ENCODE measurements at places on chromosomes 3 and 15.

- DNase-seq = no peak
These were observed 57.3 kb downstream of the ROBO2 start for GRCh38 chr3:77096966-77097890.

GRCh38 chr3:72032441-72033135 is 247.6 kb upstream of the PROK2 start:
- DNase-seq = peak; percentile 4

GRCh38 chr3:64398476-64398875 is 173.2 kb upstream of the PRICKLE2 start:
- no peak for DNase-seq

- no peak for DNase-seq
These were observed 23.3 kb upstream of the MYO5C start for GRCh38 chr15:52318729-52319500.

DNA sequence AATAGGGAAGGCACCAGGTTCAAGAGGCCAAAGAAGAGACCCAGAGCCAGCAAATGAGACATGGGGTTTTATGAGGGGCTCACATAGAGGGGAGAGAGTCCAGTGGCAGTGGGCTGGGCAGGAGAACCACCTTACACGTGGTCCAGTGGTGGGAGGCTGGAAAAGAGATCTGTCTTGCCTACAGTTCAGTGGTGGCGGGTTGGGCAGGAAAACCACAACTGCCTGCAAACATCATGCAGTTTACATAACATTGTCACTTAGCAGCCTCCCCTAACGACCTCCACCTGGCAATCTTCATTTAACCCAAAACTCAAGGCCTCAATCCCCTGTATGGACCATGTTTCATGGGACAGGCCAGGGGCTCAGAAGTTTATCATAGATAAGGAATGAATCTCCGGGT is 29.1 kb downstream of the CRYGS start:
- no peak for DNase-seq

- DNase-seq = no peak
These were observed 7.4 kb downstream of the GLB1 start for GRCh38 chr3:33089515-33089914.

GRCh38 chr15:85651548-85651947 is 143.2 kb downstream of the KLHL25 start:
- DNase-seq = no peak

DNA sequence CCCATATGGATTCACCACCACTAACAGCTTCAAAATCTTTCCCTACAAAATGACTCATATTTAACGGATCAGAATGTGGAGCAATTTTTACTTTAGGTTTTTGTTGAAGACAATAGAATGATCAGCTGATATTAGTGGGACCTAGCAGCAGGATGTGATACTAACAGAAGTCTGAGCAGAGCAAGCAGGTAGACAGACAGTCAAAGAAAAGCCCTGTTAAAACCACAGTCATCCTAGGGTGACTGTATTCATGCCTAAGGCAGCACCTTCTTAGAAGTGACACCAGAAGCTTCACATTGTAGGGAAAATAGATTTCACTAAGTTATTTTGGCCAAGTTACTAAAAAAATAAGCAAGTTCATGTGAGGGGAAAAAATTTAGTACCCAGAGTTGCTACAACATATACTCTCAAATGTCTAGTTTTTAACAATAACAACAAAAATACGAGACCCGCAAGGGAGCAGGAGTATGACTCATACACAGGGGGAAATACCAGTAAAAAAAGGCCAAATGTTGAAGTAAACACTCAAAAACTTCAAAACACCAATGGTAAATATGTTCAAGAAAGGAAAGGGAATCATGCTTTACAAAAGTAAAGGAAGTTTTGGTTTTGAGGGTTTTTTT is 590.9 kb downstream of the EPHA3 start:
- no peak for DNase-seq

DNA sequence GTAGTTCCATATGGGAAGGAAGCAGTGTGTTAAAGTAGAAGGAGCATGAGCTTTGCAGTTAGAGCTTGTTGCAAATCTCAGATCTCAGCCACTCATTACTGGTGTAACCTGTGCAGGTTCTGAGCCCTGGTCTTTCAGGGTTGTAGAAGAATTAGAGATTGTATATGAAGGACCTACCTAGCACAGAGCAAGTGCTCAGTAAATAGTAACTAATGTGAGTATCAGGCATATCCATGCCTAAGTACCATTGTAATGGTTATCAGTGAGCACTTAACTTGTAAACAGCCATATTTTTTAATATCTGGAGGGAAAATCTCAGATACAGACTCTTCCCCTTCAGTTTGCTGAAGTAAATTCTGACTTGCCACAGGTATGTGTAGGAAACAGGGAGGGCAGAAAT is 59.3 kb downstream of the MAP6D1 start:
- no peak for DNase-seq

- DNase-seq = peak; percentile 70
These were observed 1.1 kb upstream of the NLGN1 start for GRCh38 chr3:173396191-173397041.

GRCh38 chr3:36957862-36958686 is 13.2 kb upstream of the TRANK1 start:
- no peak for DNase-seq

DNA sequence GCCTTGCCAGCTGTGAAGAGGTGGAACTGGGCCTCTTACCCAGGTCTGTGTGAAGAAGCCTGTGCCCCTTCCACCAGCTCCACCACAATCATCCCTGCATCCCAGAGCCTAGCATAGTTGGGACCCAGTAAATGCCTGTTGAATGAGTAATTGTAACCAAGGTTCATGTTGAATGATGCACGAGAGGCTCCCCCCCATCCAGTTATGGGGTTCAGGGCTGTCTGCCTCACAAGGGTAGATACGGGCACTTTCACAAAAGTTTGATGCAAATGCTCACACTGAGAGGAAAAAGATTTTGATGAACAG is 29.5 kb upstream of the TSEN2 start:
- DNase-seq = no peak

DNA sequence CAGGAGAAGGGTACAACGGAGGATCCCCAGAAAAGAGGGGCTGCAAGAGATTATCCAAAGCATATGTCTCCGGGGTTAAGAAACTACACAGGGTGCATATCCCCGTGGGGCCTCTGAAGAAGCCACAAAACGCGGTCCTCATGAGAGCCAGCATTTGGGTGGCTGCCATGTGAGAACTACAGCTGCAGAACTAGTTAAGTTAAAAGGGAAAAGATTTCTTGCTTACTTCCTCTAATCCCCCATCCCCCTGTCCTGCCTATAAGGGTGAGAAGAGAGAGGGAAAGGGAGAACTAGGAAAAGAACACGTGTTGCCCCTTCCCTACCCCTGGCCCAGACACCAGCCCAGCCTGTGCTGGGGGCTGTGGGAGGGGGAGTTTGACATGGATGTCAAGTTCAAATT is 70.4 kb upstream of the PCSK6 start:
- DNase-seq = no peak

DNA sequence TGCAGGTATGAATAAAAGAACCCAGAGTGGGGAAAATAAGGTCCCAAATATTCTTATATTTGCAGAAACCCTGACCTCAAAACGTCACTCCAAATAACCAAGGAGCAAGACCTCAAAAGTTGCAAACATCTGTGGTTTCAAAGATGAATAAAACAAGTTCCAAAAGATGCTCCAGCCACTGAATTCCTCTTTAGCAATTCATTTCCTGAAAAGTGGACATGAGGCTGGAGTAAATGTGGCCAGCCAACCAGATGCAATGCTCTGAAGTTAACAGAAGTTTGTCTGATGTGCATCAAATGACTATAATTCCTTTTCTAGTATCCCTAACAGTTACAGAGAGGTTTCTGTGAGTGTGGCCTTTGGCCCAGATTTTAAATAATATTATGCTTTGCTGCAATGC is 71.2 kb upstream of the WNT5A start:
- no peak for DNase-seq

- no peak for DNase-seq
These were observed 107.7 kb upstream of the SLC6A11 start for GRCh38 chr3:10708216-10708893.

DNA sequence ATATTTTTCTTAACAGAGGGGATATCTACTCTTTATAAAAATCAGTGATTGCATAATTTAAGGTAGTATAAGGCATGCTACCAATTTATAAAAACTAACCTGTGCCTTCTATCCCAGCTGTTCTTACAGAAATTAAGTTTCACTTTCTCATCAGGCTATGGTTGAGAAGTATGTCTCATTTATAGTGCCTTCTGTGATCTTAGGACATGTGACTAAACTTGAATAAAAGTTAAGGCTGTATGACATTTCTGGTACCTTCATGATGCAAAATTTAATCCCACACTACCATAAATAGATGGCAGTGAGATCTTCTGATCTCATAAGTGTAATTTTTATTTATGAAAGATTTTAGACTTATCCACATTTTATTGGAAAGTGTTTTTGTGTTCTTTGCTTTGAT is 12.6 kb downstream of the TIPARP start:
- no peak for DNase-seq

DNA sequence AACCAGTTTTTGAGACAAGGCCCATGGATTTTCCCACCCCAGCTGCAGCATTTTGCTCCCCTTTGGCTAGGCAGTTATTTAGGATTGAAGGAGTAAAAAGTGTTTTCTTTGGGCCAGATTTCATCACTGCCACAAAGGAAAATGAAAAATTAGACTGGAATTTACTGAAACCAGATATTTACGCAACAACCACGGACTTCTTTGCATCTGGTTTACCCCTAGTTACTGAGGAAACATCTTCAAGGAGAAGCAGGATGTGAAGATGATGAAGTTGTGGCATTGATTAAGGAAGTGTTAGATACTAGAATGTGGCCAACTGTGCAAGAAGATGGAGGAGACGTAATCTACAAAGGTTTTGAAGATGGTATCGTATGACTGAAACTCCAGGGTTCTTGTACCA is 165.2 kb upstream of the MYRIP start:
- DNase-seq = no peak

- DNase-seq = no peak
These were observed 13.5 kb downstream of the PLCD1 start for GRCh38 chr3:38015984-38016383.

- DNase-seq = peak; percentile 58
These were observed 126.2 kb upstream of the RASGRP1 start for GRCh38 chr15:38690719-38691332.

DNA sequence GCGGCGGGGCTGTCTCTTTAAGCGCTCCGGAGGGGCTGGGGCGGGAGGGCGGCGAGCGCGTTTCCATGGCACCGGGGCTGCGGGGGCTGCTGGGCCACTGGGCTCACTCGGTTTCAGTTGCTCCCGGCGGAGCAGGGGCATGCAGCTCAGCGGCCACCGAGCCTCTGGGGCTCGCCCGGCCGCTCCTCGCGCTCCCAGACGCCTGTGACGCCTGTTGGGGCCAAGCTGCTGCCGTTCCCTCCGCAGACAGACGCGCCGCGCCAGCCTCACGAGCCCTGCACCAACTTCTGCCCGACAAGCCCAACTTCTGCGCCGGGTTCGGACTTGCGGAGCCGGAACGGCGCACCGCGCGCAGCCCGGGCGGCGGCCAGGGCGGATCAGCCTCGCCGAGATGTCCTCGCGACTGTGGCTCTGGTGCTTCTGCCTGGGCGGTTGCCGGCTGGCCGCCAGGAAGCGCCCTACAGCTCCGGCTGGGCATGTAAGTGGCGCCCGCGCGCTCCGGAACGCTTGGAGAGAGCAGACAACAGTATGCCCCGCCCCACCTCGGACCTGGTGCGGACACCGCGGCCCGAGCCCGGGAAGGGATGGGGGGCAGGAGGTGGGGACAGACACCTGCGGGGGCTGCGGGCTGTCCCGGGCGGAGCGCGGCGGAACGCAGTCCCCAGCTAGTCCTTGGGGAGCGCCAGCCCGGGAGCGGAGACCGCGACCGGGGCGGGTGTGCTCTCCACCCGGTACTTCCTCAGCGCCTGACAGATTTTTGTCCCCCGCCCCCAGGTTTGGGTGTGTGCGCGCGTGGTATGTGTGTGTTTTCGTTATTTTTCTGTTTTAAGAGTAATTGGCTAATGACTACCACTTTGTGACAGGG is 154.1 kb upstream of the GOLIM4 start:
- DNase-seq = peak; percentile 91

DNA sequence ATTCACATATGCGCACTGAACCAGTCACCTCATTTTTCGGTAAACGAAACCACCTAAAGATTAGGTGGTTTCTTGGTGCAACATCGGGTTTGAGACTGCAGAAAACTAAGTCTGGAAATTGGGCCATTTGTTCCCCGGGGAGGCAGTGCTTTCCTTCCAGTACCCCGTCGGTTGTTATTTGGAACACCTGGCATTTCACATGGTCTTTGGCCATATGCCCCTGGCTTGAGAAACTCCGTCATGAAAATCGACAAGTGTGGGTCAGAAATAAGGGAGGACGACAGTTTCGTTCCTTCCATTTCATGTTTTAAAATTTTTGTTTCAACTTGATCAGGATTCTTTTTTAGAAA is 544 bp upstream of the GATM start:
- DNase-seq = no peak

DNA sequence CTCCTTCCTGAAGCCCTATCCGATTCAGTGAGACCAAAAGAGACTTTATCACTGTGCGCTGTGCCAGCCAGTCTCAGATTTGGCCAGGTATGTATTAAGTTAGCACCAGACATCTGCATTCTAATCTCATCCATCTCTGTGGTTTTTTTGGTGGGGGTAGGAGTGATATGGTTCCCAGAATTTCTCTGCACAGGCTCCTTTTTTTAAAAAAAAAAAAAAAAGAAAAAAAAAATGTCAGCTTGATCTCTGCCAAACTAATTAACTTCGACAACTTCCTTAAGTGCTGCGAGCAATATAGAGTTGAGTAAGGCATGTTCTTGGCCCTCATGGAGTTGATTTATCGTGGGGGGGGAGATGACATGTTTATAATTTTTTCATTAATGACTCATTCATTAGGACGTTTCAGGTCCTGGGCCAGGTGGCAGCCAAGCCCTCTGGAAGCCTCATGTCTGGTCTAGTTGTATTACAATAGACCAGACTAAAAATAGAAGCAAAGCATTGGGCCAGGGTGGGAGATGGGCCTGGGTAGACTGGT is 12.9 kb downstream of the SLCO3A1 start:
- no peak for DNase-seq

DNA sequence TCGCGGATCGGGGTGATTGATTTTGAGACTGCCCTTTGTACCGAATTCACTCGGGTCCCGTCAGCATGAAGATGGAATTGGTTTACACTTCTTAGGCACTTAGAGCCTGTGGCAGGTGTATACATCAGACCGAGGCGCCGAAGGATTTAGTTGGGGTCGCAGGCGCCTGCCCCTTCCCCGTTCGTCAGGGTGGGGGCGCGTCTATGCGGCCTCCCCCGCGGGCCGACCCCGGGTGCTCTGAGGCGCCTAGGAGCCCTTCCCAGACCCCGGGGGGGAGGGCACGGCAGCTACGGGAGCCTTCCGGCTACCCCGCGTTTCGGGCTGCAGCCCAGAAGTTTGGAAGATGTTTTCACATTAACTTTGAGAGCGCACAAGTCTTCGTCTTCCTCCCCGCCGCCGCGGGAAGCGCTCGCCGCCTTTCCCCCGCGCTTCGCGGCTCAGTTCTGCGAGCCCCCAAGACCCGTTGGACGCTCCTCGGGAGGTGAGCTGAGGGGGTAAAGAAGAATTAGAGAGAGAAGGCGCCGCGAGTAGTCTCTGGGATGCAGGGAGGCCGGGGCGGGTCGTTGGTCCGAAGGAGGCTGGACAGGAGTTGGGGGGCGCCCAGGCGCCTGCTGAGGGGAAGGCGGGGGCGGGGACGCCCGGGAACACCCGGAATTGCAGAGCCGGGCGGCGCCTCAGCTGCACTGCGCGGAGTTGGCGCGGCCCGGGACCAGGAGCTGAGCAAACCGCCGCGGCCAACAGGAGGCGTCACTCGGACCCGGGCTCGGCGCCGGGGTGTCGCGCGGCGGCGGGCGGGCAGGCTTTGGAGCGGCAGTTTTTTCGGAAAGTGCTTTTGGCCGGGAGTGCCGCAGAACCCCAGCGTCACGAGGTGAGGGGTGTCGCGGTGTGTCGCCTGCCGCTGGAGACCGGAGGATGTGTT is 780 bp downstream of the TIPARP start:
- DNase-seq = peak; percentile 72

GRCh38 chr15:70766597-70766996 is 3.2 kb upstream of the UACA start:
- DNase-seq = no peak

All from NCI-H2081 (cell line).